Right forelimb (tissue), 1 donor: ENCODE measurements at places on chromosomes 16 and 17.
A peak's percentile ranks its signal among the peaks of the same experiment; 100 is the strongest.

DNA sequence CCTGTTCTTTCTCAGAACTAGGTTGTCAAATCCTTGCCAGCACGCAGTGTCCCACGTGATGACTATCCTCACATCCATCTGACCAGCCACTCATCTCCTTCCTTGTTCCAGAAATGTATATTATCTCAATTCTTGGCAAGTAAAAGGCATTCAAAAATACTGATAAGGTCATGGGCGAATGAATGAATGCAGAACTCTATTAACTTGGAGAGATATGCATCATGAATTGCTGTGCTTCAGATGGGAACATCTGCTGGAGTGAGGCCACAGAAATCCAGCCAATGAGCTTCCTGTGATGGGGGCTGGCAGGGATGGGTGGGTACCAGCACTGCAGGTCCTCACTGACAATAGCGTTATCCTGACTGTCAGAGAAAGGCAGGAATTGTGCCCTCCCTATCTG is 19.0 kb downstream of the FAHD1 start:
- no peak for DNase-seq

- DNase-seq, result no peak
These were observed 3.7 kb upstream of the PER1 start for GRCh38 chr17:8155996-8156245.

DNA sequence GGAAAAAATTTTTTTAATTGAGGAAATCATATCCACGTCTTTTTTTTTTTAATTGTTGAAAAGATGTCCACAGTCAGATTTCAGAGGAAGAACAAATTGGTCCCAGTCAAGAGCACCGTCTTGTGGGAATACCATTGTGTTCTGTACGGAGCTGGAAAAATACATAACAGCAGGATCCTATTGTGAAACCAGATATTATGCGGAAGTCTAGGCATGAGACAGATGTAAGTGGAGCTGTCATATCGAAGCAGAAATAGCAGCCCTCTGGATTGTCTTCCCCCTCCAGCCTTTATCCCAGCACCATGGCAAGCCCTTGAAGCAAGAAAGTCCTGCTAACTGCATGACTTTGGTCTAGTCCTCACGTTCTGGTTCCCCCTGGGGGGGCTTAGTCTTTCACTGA is 391.6 kb upstream of the ASIC2 start:
- DNase-seq, result no peak

DNA sequence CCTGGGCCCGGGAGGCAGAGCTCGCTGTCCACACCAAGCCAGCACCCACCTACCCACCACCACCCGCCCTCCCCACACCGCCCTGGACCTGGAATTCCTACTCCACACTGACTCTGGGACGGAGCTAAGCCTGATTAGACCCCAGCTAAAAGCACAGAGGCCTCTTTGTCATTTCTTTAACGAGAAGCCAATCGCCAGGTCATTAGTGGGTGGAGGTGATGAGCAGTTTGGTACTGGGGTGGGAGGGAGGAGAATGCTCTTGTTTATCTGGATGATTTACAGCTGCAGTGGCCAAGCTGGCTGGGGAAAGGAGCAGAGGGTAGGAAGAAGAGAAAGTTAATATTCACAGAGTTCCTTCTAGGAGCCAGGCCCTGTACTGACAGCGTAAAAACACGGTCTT is 6.0 kb upstream of the BHLHA9 start:
- no peak for DNase-seq

GRCh38 chr17:50511058-50511457 is 2.8 kb downstream of the MYCBPAP start:
- DNase-seq, result no peak

DNA sequence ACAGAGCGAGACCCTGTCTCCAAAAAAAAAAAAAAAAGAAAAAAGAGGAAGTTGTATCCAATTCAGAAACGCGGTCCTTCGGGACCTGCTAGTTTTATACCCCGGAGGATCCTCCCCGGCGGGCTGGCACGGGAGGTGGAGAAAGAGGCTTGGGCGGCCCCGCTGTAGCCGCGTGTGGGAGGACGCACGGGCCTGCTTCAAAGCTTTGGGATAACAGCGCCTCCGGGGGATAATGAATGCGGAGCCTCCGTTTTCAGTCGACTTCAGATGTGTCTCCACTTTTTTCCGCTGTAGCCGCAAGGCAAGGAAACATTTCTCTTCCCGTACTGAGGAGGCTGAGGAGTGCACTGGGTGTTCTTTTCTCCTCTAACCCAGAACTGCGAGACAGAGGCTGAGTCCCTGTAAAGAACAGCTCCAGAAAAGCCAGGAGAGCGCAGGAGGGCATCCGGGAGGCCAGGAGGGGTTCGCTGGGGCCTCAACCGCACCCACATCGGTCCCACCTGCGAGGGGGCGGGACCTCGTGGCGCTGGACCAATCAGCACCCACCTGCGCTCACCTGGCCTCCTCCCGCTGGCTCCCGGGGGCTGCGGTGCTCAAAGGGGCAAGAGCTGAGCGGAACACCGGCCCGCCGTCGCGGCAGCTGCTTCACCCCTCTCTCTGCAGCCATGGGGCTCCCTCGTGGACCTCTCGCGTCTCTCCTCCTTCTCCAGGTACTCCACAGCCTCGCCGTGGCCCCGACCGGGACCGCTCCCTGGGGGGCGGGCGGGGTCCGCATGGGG is at the start of gene CDH3:
Gene CDH3, plus strand, starts transcription at position 596 of the 779 bp plus-strand sequence. Its CDS starts 70 bp downstream, at position 666.
- DNase-seq, result peak; percentile 53

DNA sequence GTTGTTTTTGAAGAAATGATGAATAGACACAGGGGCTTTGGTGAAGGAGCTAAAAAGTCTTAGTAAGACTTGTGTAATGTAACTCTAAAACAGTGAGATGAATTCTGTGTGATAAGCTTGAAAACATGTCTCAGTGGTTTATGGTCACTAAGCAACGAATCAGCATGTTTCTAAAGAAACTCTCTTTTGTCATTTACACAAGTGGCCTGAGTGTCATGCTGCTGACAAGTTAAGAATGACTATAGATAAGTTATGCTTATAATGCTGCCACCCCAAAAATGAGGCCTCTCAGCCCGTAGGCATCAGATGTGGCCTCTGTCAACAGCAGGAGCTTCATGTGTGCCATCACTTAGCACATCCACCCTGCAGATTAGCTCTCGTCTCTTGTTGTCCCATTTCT is 8.7 kb downstream of the COX10 start:
- no peak for DNase-seq

DNA sequence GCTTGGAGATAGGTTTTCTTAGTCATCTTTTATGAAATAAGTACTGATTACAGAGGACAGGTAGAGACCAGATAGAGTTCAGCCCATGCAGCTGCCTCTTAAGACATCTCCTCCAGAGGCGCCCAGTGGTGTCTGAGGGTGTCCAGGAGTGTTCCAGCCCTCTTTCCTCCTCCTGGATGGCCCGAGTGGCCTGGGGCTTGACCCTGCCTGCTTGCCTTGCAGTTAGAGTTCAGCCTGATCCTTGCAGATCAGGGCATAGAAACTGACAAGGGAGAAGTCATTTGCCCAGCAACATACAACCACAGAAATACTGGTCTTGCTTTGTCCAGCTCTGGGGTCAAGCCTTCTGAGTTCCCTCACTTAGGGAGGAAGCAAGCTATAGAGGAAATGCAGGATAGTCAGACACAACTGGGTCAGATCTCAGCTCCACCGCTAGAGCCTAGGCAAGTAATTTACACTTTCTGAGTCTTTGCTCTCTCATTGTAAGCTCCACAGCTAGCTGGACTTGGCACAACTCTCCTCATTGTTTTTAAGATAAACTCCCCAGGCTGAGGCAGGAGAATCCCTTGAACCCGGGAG is 3.6 kb upstream of the CCL1 start:
- no peak for DNase-seq

- DNase-seq, result no peak
These were observed 542.6 kb downstream of the TMEM114 start for GRCh38 chr16:8047736-8048135.

DNA sequence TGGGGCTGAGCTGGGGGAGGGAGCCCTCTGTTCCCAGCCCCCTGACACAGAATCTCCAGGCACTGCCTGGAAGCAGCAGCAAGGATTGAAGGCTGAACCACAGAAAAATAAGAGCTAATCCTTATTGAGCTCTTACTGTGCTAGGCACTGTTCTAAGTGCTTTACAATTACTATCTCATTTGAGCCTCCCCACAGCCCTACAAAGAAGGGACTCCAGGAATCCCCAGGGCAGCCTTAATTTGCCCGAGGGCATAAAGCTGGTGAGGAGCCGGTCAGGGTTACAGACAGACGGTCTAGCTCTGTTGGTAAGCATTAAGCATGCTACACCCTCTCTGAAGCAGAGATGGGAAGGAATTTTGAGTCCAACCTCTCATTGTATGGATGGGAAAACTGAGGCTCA is 7.0 kb downstream of the SAMD14 start:
- DNase-seq, result no peak

GRCh38 chr17:83012200-83012785 is 67.1 kb upstream of the METRNL start:
- DNase-seq, result no peak
